ENCODE measurements at places on chromosomes 11 and 22.
A peak's percentile ranks its signal among the peaks of the same experiment; 100 is the strongest.

DNA sequence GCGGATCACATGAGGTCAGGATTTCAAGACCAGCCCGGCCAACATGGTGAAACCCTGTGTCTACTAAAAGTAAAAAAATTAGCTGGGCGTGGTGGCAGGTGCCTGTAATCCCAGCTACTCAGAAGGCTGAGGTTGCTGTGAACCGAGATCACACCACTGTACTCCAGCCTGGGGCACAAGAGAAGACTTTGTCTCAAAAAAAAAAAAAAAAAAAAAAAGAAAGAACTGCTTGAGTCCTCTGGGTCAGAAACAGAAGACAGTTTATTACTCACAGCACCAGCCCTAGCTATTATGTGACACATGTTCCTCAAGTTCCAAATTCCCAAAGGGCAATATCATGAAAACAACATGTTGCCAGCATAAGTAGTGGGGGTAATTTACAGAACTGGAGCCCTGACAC, 1014.1 kb upstream of the RAG2 start:
- DNase-seq: no peak

DNA sequence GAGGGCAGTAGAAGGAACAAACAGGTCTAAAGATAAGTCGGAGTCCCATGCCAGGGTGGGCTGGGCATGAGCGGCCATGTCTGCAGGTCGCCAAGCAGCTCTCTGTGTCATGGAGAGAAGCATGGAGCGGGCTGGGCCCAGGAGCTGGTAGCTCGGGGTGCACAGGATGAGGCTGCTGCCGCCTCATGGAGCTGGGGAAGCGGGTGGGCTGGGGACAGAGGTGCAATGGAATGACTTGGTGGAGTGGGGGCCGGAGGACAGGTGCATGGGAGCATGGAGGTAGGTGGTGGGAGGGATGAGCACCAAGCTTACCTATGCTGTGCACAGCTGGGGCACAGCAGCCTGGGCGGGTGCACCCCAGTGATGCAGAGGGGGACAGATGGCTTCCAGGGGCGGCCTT, 3.6 kb downstream of the NRXN2 start:
- DNase-seq: no peak

DNA sequence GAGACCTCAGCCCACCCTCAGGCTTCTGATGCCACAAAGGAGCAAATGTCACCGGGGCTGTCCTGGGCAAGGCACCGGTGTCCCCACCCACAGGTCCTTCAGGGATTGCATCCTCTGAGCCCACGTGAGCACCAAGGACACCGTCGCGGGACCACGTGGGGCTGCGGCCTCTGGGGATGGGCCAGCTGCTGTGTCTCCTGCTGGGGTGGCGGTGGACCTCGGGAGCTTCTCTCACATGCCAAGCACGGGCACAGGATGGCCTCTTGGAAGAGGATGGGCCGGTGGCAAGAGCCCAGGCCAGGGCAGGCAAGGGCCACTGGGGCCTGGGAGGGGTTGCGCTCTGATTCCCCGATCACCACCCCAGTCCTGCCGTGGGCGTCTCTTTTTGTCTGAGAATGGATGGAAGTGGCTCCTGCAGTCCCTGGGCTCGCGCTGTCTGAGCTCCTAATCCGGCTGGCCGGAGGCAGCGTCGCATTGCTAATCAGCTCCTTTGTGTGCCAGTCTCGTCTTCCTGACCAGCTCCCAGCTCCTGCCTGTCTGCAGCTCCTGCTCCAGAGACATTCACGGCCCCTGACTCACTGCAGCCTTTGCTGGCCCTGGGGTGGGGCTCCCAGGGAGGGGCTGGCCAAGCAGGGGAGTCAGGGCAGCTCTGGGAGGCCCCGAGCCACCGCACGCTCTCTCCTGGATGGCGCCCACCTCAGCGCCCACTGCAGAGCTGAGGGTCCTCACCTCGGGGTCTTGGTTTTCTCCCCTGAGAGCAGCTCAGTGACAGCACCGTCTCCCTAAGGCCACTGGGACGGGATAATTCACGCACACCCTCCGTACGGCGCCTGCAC, 146.7 kb downstream of the CTTN start:
- DNase-seq: no peak

- no peak for DNase-seq
These were observed 73.0 kb downstream of the BLID start for GRCh38 chr11:122042981-122043380.

DNA sequence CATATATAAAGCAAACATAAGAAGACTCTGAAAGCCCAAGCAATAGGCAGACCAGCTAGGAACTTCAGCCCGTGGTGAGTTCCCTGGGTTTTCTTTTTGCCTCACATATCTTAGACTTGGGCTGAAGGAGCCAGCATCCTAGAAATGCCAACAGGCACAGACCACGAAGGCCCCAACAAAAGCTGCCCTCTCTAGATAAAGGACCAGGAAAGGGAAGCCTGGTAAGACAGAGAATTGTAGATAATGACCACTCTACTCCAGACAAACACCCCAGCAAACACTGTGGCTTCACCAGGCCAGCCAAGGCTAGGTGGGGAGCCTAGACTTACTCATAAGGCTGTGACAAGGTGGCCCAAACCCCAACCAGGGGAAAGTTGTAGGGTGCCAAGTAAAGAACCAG, 11.2 kb downstream of the GAL start:
- no peak for DNase-seq

DNA sequence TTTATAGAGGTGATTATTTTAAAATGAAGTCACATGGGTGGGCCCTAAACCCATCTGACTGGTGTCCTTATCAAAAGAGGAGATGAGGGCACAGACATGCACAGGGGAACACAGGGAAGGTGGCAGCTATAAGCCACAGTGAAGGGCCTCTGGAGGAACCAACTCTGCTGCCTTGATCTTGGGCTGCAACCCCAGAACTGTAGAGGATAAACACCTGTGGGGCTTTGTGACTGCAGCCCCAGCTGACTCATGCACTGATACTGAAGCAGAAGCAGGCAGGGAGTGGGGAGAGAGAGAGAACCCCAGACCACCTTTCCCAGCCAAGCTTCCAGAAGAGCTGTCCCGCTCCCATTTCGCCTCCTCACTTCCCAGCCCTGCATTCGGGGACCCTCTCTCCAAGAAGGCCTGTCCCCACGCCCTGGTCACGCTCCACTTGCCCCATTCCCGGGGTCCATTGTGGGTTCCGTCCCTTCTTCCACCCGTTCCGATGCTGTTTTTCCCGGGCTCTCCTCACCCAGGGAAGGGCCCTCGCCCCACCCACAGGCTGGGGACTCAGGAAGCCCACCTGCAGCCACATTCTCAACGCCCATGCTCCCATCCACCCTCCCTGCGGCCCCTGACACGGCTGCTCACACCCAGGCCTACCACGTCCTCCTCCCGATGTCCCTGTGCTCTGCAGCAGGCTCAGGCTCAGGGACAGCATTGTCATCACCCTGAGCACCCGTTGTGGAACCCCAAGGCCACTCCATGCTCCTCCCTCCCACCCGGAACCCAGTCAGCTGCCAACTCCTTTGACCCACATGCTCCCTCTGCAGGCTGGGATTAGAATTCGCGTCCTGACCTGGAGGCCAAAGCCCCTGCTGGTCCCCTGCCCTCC, 90.8 kb upstream of the SHANK2 start:
- no peak for DNase-seq

- no peak for DNase-seq
These were observed 5.8 kb upstream of the BUD13 start for GRCh38 chr11:116778556-116778955.

GRCh38 chr11:12074529-12075195, 35.7 kb upstream of the MICAL2 start:
- DNase-seq: peak; percentile 43

GRCh38 chr11:68974421-68975194, 6.2 kb downstream of the MRGPRD start:
- peak; percentile 53 for DNase-seq

- DNase-seq: no peak
These were observed 2.5 kb downstream of the TP53AIP1 start for GRCh38 chr11:128940156-128940555.

DNA sequence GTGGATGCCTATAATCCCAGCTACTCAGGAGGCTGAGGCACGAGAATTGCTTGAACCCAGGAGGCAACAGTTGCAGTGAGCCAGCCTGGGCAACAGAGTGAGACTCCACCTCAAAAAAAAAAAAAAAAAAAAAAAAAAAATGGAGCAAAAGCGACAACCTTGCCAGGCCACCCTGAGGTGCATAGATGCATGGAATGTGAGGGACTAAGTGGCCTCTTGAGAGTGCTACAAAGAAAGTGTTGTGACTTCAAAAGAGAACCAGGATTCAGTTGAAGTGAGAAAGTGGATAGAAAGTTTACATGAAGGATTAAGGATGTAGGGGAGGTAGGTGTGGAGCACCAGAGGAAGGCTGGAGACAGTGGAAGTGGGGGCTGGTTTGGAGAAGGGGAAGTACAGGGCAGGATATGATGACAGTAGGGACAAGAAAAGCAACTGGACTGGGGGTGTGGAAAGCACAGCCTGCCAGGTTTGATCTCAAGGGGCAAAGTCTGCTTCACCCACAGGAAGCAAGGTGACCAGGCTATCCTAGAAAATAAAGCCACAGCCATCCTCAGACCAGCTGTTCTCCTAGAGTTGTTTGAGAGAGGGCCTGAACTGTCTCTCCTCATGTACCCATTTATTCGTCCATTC, 36.0 kb upstream of the OLFML1 start:
- DNase-seq: no peak

DNA sequence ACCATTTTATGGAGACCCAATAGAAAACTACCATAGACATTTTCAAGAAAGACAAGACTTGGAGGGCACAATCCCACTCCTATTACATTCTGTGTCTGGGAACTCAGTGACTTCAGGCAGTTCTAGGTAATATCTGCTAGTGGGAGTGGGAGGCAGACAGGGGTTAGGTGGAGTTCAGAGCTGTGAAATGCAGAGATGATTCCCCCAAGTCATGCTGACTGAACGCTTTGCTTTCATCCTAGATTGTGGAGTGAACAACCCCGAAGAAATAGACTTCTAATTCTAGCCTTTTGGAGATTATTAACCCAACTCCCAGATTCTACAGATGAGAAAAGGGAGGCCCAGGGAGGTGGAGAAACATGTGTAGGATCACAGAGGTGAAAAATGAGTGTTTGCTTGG, 437.8 kb upstream of the CADM1 start:
- no peak for DNase-seq

- DNase-seq: no peak
These were observed 18.2 kb downstream of the KCNJ1 start for GRCh38 chr11:128848815-128849455.

- peak; percentile 45 for DNase-seq
These were observed 86.5 kb downstream of the PDE2A start for GRCh38 chr11:72587696-72588095.

GRCh38 chr22:50318356-50318697, 8.5 kb downstream of the DENND6B start:
- DNase-seq: no peak

- DNase-seq: no peak
These were observed 648.7 kb upstream of the CCDC179 start for GRCh38 chr11:23509023-23509422.

GRCh38 chr22:33563220-33563964, 356.9 kb downstream of the LARGE1 start:
- no peak for DNase-seq

GRCh38 chr22:44401783-44402110, 89.0 kb upstream of the SHISAL1 start:
- no peak for DNase-seq

DNA sequence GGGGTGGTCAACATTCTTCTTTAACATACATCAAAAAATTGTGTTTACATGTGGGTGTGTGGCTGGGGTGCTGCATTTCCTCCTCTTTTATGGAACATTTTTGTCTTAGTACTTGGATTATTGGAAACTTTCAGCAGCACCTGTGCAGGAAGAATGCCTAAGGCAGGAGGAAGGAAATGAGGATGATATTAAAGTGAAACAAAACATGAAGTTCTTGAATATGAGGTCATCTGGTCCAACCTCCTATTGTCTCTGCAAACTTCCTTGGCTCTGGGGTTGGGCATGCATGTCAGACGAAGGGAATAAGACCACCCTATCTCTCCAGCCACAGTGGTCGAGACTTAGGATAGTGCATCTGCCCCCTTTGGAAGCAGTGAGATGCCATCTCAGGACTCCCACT, 20.6 kb upstream of the OR9Q1 start:
- DNase-seq: no peak

GRCh38 chr11:36452236-36452940, 57.7 kb downstream of the TRAF6 start:
- no peak for DNase-seq

GRCh38 chr11:59918987-59919589, 19.1 kb upstream of the OOSP1 start:
- no peak for DNase-seq

DNA sequence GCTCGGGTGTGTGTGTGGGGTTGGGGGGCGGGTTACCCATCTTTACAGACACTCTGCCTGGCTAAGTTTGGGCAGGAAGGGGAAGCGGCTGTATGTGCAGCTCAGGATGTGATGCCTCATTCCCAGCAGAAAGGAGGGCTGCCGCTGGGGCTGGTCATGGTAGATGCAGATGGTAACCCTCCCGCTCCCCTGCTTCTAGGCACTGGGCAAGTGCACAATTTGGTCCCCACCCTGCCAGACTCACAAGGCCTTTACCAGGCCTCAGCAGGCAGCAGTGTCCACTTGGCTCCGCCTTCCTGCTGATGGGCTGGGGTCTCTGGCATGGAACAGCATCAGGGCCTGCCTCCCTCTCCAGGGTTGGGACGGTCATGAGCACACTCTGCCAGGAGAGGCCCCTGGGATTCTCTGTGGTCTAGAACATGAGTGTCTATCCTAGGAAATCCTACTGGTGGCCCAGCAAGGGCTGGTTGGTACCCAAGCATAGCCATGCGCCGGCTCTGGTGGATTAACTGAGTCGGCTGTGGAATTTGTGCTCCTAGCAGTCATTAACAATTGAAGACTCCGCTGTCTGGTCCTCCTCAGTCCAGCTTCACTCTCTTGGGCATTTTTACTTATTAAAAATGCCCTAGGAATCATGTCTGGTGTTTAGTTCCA, 4.2 kb downstream of the LMO1 start:
- peak; percentile 61 for DNase-seq

DNA sequence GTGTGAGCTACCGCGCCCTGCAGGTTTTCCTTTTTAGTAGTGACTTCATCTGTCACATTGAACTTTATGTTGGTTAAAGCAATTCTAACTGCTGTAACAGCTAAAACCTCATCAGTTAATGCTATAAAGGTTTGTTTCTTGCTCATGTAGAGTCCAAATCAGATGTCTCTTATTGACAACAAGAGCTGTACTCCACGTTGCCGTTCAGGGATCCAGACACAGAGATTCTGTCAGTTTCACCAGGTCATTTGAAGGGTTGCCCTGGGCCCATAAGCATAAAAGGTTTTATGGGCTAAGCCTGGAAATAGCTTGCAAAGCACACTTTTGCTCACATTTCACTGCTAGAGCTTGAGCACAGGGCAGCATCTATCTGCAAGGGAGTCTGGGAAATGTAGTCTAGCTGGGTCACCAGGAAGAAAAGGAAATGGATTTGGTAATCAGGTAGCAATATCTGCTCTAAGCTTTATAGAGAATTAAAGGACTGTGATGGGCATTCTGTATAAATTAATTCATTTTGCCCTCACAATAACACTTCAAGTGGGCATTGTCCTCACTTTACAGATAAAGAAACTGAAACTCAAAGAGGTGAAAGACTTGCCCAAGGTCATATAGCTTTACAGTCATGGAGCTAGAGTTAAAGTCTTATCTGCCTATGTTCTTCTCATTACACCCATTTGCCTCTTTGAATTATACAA, 25.2 kb upstream of the PTPRJ start:
- no peak for DNase-seq

Data from sigmoid colon (tissue), 7 donors.